ENCODE measurements at places on chromosomes 16 and 17.

DNA sequence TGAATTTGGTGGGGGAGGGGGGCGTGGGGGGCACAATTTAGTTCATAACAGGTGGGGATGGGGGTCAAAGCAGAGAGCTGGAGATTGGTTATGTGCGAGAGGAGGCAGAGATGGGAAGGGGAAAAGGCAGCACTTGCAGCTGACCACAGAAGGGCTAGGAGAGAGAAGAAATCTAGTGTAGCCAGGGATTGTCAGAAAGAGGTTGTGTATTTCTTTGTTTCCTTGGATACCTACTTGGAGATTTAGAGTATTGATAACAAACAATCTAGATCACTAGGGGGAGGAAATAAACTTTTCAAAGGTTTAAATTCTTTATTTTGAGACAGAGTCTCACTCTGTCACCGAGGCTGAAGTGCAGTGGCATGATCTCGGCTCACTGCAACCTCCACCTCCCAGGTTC, 47.1 kb upstream of the YPEL2 start:
- DNase-seq: no peak

DNA sequence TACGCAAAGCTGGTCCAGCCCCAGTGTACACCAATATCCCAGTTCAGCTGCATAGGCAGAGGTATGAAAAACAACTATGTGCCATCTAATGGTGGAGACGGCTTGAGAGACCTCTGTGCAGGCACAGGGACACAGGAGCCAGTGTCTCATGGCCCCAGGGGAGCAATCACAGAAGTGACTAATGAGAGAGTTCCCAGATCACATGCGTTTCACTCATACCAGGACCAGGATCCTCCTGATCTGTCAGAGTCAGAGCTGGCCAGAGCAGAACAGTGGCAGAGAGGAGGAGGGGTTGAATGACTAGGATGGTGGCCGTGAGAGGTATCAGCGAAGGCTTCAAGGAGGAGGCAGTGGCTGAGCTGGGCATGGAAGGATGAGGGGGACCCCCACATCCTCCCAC, 41.1 kb downstream of the TMEM132E start:
- no peak for DNase-seq

DNA sequence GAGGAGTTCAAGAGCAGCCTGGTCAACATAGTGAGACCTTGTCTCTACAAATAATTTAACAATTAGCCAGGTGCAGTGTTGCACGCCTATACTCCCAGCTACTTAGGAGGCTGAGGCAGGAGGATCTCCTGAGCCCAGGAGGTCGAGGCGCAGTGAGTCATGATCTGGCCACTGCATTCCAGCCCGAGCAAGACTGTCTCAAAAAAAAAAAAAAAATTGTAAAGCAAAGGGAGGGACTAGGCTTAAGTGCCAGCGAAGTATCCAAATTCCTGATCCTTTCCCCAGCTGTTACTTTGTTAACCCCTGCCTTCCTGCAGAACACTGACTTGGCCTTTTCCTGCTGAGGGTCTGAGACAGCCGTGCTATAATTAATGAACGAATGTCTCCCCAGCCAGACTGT, 2.7 kb downstream of the GDPD3 start:
- no peak for DNase-seq

GRCh38 chr17:7218758-7219157, 878 bp downstream of the DLG4 start:
- no peak for DNase-seq

DNA sequence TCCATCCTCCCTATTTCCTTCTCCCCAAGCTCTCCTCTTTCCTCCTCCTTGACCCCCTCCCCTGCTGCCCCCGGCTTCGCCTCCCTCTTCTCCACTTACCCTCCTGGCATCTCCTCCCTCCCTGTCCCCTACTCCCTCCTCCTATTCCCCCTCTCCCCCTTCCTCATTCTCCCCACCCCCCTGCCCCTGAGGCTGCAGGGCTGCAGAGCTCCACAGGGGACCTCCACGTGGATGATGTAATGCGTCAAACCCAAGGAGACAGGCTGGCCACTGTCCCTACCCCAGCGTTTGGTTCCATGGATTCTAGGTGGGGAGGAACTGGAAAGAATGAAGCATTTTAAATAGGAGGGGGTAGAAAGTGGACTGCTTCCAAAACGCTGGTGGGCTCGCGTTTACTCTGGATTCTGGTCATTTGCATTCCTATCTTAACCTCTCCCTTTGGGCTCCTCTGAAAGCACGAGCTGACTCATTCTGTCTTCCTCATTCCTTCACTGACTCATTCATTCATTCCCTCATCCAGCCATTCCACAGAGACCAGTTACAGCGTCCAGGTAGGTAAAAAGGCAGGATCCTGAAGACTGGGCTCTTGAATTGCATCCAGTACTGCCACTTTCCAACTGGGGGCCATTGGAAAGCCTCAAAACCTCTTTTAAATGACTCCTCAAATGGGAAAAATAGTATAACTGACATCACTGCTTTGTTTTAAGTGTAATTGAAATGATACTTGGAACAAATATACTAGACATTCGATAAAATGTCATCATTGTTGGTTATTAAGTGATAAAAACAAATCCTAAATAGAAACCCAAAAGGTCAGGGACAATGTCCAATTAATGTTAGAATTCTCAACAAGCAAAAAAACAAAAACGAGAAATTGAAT, 943 bp upstream of the COTL1 start:
- no peak for DNase-seq

- DNase-seq: no peak
Observed at GRCh38 chr16:7888411-7888810, 555.8 kb downstream of the RBFOX1 start.

- no peak for DNase-seq
Observed at GRCh38 chr17:37492167-37492566, 2.5 kb downstream of the DUSP14 start.

DNA sequence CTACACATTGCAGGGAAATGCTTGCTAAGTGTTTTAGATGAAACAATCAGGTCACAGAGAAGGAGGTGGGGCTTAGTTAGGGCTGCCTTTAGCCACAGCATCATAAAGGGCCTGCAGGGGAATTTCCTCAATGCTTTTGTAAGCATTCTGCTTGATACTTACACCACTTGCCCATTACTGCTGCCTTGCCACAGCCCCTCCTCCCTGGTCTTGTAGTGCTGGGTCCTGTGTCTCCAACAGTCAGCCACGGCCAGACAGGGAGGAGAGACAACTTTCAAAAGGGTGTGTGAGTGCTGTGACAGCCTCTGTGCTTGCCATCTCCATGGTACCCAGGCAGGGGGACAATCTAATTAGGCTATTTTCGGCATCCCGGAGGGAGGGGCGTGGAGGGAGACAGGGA, 111.2 kb downstream of the SHISA9 start:
- no peak for DNase-seq

DNA sequence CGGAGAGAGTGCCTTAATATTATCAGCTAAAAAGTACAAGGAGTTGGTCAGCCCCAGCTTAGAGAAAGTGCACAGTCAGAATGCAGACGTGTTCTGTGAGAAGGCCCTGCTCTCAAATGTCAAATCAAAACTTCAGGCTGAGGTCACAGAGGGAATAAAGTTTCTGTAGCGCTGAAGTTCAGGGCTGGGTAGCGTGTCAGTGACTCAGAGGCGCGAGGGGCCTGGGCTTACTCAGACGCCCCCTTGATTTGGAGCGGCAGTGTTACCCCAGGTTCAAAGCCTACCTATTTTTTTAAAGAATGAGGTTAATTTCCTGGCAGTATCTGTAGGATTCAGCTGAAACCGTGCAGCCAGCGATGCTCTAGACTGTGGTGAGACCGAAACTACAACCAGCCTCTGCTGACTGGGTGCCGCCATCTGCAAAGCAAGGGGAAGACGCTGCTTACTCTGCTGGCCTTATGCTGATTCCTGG, 4.8 kb downstream of the CIAO3 start:
- no peak for DNase-seq

GRCh38 chr17:19346351-19347255, 15.9 kb downstream of the B9D1 start:
- no peak for DNase-seq

- no peak for DNase-seq
Observed at GRCh38 chr17:44067545-44067940, 1.1 kb upstream of the LSM12 start.

DNA sequence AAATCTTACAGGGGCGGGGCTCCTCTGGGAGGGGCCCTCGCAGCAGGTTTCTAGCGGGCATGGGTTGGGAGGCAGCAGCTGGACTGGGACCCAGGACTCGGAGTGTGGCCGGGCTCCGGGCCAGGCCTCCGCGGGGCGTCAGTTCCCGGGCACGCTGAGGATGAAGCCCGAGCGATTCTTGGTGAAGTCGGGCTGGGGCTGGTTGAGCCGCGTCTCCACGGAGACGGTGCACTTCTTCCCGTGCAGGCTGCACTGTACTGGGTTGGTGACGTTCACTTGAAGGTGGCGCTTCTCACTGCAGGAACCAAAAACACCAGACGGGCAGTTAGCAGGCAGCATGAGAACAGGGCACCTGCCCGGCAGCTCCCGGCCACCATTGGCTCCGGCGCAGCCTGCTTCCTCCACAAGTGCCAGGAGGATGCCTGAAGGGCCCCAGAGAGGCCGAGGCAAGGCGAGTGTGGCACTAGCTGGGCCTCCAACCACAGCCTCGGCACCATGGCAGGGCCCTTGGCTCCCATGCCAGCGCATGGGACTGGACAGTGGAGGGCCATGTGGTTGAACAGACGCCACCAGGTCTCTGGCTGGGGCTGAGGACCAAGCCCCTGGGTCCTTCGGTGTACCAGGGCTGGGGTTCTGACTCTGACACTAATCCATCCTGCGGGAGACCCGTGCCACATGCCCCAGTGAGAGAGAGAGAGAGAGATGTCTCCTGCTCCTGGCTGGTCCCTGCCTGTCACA, 8.0 kb downstream of the CDK5R1 start:
- no peak for DNase-seq

- no peak for DNase-seq
Observed at GRCh38 chr17:82871776-82872561, 32.1 kb upstream of the ZNF750 start.
